ENCODE measurements at places on chromosomes 2 and 18.
A peak's percentile ranks its signal among the peaks of the same experiment; 100 is the strongest.

DNA sequence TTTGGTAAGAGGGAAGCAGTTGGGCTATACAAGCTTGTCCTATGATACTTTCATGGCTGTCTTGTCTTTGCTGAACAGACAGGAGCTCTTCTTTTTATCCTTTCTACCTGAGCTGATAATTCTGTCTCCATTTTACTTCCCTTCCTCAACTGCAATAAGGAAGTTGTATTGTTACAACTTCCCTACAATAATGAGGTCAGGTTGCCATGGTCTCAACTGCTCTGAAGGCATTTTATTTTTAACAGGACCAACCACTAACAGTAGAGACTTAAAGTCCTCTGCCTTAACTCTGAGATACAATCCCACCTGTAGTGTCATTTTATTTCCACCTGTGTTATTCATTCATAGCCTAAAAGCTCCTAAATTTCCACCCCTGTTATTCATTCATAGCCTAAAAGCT lies 118.6 kb upstream of the PGAP1 start:
- no peak for DNase-seq
- H3K4me1 ChIP-seq, result peaks cover 15% of the 10 kb centered on the region
- no peak overlapping the region for H3K4me3 ChIP-seq
- peaks cover 2% of the 10 kb centered on the region for H3K36me3 ChIP-seq
- H3K27me3 ChIP-seq, result no peaks in the 10 kb centered on the region
- H3K27ac ChIP-seq, result peak overlapping the region; percentile 60

- no peak overlapping the region for H3K4me3 ChIP-seq
- no peak for DNase-seq
These were observed 72.8 kb upstream of the DSEL start for GRCh38 chr18:67589325-67589724.

- H3K4me1 ChIP-seq, result peaks cover 4% of the 10 kb centered on the region
- H3K36me3 ChIP-seq, result peaks cover 2% of the 10 kb centered on the region
- no peak for DNase-seq
- no peak overlapping the region for H3K4me3 ChIP-seq
- no peak overlapping the region for H3K27ac ChIP-seq
These were observed 137.2 kb downstream of the SPP2 start for GRCh38 chr2:234187646-234188174.

DNA sequence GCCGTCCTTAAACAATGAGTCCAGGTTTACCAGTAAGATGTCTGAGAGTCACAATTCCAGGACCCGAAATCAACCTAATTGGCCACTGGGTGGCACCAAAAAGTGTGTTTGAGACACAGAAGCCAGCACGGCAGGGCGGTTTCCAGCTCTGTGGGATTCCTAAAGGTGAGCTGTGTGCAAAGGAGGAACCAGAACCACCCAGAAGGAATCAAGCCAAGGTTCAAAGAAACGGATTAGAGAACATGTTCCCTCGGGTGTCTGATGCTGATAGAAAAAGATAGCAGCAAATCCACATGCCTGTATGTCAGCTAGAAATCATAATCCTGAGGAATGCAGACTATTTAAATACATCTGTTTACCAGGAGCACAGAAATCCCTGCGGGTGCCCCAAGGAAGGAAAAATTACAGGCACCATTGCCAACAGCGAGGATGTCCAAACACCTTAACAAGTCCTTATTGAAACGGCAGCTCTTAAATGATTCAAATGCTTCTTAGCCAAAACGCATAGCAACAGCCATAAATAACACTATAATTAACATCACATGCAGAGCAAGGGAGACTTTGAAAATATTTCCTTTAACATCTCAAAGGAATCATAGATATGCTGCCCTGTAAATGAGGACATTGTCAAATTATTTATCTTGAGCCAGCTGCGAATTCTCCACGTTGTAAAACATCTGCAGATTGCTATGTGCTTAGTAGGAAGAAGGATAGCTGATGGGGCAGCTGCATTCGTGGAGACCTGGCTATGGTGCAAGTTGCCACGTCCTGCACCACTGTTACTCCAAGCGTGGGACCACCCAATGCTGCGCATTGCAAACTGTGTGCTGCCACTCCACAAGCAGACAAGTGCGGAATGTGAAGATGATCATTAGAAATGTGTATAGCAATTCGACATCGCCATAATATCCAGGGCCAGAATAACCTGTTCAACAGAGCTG lies 318.7 kb upstream of the NCKAP5 start:
- H3K4me3 ChIP-seq, result no peak overlapping the region
- H3K36me3 ChIP-seq, result no peaks in the 10 kb centered on the region
- peaks cover 9% of the 10 kb centered on the region for H3K4me1 ChIP-seq
- DNase-seq, result peak; percentile 40

DNA sequence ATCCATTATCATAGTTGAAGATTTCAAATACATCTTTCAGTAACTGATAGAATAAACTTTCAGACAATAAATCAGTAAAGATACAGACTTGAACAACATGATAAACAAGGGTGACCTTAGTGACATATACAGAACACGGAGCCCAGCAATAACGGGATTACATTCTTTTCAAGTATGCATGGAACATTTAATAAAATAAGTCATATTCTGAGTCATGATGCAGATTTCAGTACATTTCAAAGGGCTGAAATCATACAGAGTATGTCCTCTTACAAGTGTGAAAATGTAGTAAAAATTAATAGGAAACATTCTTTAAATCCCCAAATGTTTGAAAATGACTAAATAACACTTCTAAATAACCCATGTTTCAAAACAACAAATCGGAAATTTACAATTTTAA lies 17.2 kb upstream of the KLHL29 start:
- H3K27ac ChIP-seq, result no peak overlapping the region
- DNase-seq, result no peak
- no peaks in the 10 kb centered on the region for H3K4me1 ChIP-seq
- H3K36me3 ChIP-seq, result peaks cover 2% of the 10 kb centered on the region
- peaks cover 20% of the 10 kb centered on the region for H3K27me3 ChIP-seq
- no peak overlapping the region for H3K4me3 ChIP-seq

- no peak overlapping the region for H3K4me3 ChIP-seq
- H3K36me3 ChIP-seq, result peaks cover 2% of the 10 kb centered on the region
- no peaks in the 10 kb centered on the region for H3K4me1 ChIP-seq
- H3K27me3 ChIP-seq, result peaks cover 28% of the 10 kb centered on the region
- no peak overlapping the region for H3K27ac ChIP-seq
These were observed 277.2 kb downstream of the AGPS start for GRCh38 chr2:177669625-177670330.

DNA sequence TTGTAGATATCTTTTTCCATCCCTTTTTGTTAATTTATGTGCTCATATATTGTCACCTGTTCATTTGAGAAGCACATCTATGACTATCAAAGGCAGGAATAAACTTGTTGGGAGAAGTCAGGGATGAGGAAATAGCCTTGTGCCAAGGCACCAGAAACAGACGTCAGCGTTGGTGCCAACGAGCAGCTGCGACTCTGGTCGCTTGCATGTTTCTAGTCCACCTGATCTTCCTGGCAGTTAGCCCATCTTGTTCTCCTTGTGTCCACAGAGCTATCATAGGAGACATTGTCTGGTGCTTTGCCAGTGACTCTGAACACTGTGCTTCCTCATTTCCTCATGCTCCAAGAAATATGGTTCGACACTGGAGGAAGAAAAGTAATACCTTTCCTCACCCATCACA lies 374.4 kb downstream of the PTPRM start:
- H3K27me3 ChIP-seq, result no peaks in the 10 kb centered on the region
- H3K4me1 ChIP-seq, result no peaks in the 10 kb centered on the region
- no peaks in the 10 kb centered on the region for H3K36me3 ChIP-seq

DNA sequence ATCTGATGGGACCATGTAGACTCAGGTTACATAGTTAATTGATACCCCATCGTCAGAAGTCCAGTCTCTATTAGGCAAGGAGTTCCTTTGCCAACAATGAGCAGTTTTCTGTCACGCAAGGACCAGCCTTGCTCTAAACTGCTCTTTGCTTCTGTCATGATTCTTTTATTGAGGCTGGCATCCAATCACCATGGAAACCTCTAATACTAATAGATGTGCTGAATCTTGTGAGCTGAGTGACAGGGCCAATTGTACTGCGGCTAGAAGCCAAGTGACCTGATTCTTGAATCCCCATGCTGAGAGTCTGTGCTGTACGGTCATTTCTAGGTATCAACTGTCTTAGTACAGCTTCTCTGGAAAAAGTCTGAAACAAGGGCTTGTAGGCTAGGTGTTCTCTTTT lies 395.6 kb downstream of the RND3 start:
- no peaks in the 10 kb centered on the region for H3K4me1 ChIP-seq
- H3K36me3 ChIP-seq, result no peaks in the 10 kb centered on the region
- no peaks in the 10 kb centered on the region for H3K27me3 ChIP-seq
- no peak overlapping the region for H3K4me3 ChIP-seq

DNA sequence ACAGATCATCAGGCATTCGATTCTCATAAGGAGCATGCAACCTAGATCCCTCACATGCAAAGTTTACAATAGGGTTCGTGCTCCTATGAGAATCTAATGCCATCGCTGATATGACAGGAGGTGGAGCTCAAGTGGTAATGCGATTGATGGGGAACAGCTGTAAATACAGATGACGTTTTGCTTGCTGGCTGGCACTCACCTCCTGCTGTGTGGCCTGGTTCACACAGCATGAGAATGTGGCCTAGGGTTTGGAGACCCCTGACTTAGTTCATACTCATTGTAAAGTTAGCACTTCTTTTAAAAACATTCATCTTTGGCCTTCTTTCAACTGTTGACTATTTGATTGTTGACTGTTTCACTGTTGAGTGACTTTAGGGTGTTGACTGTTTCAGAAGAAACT lies 8.7 kb upstream of the CHMP1B start:
- H3K27me3 ChIP-seq, result peaks cover 4% of the 10 kb centered on the region
- no peak for DNase-seq
- no peaks in the 10 kb centered on the region for H3K36me3 ChIP-seq
- H3K4me1 ChIP-seq, result peaks cover 2% of the 10 kb centered on the region
- H3K4me3 ChIP-seq, result no peak overlapping the region

DNA sequence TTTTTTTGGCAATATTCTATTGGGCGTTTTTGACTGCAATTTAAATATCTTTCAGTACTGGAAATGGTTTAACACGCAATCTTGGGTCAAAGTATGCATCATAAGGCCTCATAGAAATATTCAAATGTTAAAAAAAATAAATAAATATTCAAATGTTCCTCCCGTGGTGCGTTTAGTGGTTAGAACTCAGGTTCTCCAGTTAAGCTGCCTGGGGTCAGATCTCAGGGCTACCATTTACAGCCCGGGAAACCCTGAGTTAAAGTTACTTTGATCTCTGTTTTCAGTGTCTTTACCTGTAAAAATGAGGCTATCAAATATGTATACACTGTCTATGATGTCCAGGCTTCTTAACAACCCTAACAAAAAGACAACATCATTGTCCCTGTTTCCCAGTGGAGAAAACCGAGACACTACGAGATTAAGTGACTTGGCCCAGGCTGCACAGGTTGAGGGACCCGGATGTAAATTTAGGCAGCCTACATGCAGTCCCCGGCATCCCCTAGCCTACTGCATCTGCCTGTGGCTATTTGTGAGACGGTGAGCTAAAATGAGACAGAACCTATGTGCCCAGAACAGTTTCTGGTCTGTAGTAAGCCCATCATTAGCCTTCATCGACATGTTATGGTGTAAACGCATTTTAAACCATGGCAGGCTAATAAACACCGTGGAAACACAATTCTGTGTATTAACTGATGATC lies 1.7 kb downstream of the FHL2 start:
- no peak overlapping the region for H3K4me3 ChIP-seq
- no peak overlapping the region for H3K27ac ChIP-seq
- DNase-seq, result no peak
- peaks cover 4% of the 10 kb centered on the region for H3K36me3 ChIP-seq
- peaks cover 7% of the 10 kb centered on the region for H3K4me1 ChIP-seq
- peaks cover 43% of the 10 kb centered on the region for H3K27me3 ChIP-seq

- peak overlapping the region; percentile 37 for H3K4me3 ChIP-seq
- H3K27ac ChIP-seq, result no peak overlapping the region
- peaks cover 20% of the 10 kb centered on the region for H3K27me3 ChIP-seq
- peaks cover 7% of the 10 kb centered on the region for H3K4me1 ChIP-seq
These were observed 45.4 kb upstream of the EHBP1 start for GRCh38 chr2:62660087-62660486.

DNA sequence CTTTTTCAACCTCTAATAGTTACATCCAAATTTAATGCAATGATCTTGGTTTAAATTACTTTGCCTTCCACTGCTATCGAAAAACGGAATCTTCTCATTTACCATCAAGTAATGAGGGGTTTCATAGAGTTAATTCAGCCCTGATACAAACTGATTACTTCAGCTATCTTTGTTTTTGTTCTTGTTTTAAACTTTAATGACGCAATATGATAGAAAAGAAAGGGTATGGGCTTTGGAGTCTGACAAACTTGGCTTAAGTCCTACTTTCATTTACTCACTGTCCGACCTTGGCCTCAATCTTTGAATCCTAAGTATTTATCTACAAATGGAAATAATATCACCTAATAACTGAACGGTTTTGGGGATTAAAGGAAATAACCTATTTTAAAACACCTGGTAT lies 16.1 kb downstream of the ADAM17 start:
- H3K4me3 ChIP-seq, result no peak overlapping the region
- H3K4me1 ChIP-seq, result peaks cover 15% of the 10 kb centered on the region

Measured in T-helper 17 cell (primary cell).